ENCODE measurements at places on chromosomes 3 and 15.

GRCh38 chr3:14810070-14810791, 8.5 kb upstream of the FGD5 start:
- DNase-seq: no peak

- no peak for DNase-seq
Observed at GRCh38 chr3:61594144-61594963, 33.0 kb downstream of the PTPRG start.

DNA sequence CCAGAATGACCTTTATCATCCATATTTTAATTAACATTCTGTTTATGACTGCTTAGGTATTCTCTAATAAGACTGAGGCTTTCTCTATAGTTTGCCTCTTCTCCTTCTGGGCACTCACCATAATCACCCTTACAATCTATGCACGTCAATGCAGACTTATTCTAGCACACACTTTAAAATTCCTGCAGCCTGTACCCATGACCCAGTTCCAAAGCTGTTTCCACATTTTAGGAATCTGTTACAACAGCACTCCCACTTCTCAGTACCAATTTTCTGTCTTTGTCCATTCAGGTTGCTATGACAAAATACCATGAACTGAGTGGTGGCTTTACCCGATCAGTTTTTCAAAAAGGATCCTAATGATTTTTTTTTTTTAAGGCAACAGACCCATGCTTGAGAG, 103.5 kb downstream of the SOX14 start:
- DNase-seq: no peak

- no peak for DNase-seq
Observed at GRCh38 chr3:186251948-186252619, 110.0 kb downstream of the DGKG start.

- DNase-seq: no peak
Observed at GRCh38 chr3:143436231-143436930, 316.8 kb downstream of the CHST2 start.

DNA sequence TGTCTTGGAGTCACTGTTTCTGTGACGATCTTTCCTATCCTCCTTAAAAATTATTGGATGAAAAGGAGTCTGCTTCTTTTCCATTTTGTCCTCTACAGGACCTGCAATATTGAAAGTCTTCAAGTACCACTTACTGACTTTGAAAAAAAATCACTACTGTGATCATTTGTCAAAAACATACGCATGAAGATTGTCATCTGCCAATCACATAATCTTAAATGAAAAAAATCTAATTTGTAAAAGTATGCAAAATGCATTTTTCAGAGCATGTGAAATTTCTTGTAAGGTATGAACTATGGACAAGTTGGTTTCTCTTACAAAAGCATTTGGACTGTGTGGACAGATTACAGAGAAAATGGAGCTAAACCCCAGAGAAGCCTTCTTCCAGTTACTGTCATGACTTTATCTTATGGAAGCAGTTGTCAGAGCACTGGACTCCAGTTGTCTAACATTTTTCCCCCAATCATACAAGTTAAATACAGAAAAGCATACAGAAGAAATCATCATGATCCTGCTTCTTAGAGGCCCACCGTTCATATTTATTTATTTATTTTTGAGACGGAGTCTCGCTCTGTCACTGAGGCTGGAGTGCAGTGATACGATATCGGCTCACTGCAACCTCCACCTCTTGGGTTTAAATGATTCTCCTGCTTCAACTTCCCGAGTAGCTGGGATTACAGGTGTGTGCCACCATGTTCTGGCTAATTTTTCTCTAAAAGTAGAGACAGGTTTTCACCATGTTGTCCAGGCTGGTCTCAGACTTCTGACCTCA, 3.4 kb upstream of the PXK start:
- DNase-seq: no peak

DNA sequence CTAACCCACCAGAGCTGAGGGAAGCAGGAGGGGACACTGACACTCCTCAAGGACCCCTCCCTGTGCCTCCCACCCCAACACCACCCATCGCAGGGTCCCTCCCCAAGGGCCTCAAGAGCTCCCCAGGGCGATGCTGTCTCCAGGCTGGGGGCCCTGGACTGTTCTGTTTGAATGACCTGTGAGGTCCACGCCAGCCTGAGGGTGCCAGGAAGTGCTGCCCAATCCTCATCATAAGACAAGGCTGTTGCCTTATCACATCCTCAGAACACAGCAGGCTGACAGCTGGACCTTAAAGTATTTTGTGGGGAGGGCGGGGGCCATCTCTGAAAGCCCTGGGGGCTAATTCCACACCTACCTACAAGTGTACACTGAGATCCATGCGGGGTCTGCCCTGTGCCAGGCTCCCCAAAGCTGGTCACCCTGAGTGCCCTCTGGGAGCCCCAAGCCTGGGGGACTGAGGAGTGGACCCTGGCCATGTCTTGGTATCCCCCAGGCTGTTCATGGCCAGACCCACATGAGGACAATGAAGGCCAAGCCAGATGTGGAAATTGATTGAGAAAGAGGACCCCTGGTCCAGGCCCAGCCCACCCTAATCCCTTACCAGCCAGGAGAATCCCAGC, 23.8 kb upstream of the GOLGA6C start:
- no peak for DNase-seq

- no peak for DNase-seq
Observed at GRCh38 chr15:38689522-38689921, 124.9 kb upstream of the RASGRP1 start.

GRCh38 chr3:43768381-43768973, 77.7 kb downstream of the ABHD5 start:
- no peak for DNase-seq

DNA sequence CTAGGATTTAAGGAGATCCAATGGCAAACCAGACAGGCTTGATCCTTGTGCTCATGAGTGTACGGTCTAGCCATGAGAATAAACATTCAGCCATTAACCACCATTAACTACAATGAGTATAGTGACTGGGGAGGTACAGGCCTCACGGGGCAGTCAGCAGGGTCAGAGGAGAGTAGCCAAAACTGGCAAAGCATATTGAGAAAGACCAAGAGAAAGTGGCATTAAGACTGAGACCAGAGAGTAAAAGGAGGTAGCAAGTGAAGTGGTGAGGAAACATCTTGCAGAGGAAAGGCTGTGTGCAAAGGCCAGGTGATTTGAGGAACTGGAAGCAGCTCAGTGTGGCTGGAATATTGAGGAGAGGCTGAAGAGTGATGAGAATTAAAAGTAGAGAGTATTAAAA, 407.2 kb upstream of the LMCD1 start:
- DNase-seq: no peak

DNA sequence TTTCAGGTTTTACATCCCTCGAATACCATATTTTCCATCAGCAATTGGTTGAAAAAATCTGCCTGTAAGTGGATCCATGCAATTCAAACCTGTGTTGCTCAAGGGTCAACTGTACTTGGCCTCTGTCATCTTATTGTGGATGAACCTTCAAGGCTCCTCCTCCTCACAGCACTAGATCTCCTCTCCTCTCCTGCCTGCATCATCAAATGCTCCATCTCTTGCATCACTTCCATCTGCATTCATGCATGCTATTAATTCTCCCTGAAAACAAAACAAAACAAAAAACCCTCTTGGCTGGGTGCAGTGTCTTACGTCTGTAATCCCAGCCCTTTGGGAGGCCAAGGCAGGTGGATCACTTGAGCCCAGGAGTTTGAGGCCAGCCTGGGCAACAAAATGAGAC, 10.1 kb downstream of the BCL2L10 start:
- DNase-seq: no peak

DNA sequence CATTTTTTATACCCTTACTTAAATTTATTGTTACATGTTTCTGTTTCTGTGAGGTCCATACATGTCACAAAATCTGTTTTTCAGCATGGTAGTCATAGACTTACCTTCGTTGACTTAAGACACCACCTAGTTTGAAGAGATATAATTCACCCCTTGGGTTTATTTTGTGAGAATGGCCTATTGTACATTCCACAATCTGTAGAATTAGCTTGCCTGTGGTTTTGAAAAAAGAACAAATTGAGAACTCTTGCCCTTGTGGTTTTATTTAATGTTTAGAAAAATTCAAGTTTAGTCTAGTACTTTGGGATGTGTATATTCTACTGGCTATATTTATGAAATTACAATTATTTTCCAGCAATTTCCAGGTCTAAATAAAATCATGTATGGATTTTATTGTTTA, 31.6 kb downstream of the FILIP1L start:
- no peak for DNase-seq

- no peak for DNase-seq
Observed at GRCh38 chr3:136714020-136714419, 38.2 kb downstream of the STAG1 start.

DNA sequence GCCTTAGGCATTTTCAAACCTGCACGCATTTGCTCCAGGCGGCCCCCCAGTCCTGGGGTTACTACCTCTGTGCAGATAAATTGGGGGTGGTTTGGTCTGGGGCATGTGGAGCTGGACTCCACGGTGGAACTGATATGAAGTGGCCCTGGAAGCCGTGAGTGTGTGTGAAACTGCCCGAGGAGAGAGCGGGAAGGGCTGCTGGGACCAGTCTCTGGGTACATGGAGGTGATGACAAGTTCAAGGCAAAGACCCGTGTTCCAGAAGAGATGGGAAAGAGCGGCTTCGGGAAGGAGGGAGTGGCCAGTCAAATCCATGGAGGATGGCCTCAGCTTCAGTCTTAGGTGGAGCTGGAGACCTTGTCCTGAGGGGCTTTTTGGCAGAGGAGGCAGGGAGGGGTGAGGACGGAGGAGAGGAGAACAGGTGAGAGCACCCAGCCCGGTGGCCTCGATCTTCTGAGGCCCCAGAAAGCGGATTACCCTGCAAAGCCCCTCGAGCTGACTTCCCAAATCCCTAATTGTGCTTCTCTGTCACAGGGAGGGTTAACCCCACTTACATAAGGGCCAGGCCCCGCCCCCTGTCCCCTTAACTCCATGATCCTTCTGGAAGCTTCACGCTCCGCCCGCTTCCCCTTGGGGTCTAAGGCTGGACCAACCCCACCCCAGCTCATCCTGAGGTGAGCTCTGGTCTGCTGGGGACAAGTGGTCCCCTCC, 1.9 kb upstream of the NR2E3 start:
- DNase-seq: no peak

- DNase-seq: no peak
Observed at GRCh38 chr15:59443341-59444072, 5.5 kb downstream of the FAM81A start.

- DNase-seq: no peak
Observed at GRCh38 chr3:105834768-105835167, 34.0 kb downstream of the CBLB start.

- no peak for DNase-seq
Observed at GRCh38 chr3:64825404-64826120, 137.8 kb upstream of the ADAMTS9 start.

DNA sequence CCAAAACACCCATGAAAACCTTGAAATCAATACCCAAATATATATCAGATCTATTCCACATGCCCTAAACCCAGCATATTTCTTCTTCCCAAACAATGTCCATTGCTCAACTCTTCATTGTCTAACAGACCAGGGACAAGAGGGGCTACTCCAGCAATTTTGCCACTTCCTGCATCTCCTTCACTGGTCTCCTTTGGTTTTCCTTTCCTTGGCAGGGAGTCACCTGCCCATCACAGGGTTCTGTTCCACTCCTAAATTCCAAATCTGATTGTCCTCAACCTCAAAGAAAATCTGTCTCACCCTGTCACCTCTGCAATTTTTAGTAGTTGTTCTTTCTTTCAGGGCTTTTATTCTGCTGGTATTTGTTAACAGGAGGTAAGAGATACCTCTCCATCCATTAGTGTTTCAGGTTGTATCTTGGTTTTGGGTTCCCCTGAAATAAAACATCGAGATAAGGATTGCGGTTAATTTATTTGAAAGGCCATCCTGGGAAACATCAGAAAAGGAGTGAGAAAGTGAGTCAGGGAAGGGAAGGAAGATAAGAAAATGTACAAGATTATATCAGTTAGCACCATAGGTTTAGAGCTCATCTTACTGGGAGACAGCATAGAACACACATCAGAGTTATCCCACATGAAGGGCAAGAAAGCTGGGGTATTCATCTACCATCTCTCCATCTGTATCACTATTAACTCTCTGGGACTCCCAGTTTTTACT, 13.6 kb downstream of the ZBED2 start:
- DNase-seq: no peak

GRCh38 chr15:28989239-28989830, 103.6 kb downstream of the APBA2 start:
- DNase-seq: no peak

GRCh38 chr3:149085828-149086231, 503 bp downstream of the HLTF start:
- no peak for DNase-seq

DNA sequence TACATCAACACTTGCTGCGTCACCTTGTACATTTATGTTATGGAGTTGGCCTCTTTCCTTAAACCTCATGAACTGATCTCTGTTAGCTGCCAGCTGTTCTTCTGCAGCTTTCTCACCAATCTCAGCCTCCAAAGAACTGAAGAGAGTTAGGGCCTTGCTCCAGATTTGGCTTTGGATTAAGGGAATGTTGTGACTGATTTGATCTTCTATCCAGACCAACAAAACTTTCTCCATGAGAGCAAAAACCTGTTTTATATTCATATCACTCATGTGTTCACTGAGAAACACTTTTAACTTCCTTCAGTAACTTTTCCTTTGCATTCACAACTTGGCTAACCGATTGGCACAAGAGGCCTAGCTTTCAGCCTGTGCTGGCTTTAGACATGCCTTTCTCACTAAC, 1156.0 kb upstream of the CADM2 start:
- DNase-seq: no peak

DNA sequence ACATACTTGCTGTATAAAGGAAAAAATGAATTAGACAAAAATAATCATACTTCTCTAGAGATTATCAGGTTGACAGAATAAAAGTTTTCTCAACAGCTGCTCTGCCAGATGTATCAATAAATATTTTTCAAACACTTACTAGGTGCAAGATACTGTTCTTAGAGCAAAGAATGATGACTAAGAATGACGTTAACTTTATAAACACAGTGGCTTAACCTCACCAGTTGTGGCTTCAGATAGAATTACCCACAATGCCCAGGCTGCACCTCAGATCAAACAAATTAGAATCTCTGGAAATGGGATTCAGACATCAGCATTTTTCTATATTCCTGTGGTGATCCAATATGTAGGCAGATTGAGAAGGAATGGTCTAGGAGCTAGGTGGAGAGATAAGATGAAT, 422.4 kb upstream of the ATP11B start:
- DNase-seq: no peak

GRCh38 chr3:43372809-43373559, 86.6 kb downstream of the SNRK start:
- no peak for DNase-seq

GRCh38 chr3:2850701-2851100, 259.5 kb downstream of the IL5RA start:
- no peak for DNase-seq

- no peak for DNase-seq
Observed at GRCh38 chr15:39028069-39028468, 463.5 kb upstream of the RASGRP1 start.

GRCh38 chr15:40266828-40267304, 16.0 kb downstream of the ANKRD63 start:
- DNase-seq: no peak
